ENCODE measurements at places on chromosomes 6 and 20.

DNA sequence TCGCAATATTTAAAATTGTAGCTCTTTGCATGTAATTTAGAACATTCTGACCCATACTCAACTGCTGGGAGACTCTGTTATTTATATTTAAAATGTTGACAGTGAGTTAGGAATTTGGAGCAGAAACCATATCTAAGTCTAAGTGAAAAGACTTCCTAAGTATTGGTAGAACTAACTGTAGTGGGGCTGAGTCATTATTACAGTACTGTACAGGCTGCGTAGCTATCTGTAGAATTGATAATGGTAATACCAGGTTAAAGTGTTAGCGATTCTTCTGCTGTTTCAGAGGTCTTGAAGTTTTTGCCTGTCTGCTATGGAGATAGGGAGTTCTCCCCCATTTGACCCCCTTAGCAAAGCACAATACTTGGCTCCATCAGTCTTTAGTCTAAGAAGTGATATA lies 3.6 kb downstream of the TOP1 start:
- DNase-seq = no peak

DNA sequence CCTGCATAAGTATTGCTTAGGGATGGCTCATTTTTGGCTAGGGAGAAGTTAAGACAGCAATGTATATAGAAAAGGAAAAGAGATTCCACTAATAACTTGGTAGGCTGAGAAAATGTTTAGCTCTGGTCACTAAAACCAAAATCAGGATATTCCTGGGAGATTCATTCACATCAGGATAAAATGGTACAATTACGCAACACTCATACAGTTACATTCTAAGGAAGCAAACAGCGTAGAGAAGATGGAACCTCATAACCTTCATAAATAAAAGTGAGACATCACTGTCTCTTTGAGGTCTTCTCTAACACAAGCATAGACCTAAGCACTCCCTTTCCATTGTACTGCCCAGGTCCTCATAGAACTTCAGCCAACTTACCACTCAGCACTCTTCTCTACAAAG lies 295.7 kb upstream of the RUNX2 start:
- no peak for DNase-seq

- no peak for DNase-seq
Measured at GRCh38 chr6:44021589-44022295, 105.5 kb downstream of the MRPL14 start.

GRCh38 chr20:63363013-63363957 lies 2.1 kb upstream of the CHRNA4 start:
- DNase-seq = no peak

GRCh38 chr6:10422737-10423034 lies 7.8 kb upstream of the TFAP2A start:
- no peak for DNase-seq

DNA sequence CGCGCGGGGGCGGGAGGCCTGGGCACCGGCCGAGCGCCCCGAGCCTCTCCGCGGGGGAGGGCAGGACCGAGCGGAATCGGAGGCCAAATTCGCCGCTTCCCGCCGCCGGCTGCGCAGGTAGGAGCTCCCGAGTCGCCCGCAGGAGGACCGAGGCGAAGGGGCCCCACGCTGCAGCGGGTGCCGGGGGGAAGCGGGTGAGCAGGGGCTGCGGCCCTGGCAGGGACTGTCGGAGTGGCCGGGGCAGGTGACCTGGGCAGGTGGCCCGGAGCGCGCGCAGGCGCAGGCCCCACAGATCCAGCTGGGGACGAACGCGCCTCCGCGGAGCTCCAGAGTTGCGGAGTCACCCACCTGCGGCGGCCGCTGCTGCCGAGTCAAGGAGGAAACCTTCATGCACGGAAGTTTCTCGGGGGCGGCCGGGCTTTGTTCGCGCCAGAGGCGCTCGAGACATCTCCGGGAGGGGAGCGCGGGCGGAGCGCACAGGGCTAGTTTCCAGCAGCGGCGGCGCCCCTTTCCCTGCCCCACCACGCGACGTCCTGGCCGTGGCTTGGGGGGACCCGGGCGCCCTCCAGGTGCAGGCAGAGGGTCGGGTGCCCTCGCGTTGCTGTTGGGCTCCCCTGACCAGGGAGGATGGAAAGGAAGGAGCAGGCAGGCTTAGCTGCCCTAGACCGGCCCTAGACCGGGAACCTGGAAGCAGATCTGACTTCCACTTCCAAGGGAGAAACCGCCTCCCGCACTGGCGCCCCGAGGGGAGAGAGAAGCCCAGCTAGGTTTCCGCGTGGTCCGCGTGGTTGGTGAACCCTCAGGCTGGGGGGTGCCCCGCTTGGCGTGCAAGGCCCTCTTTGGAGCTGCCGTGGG lies 590 bp downstream of the SLCO4A1 start:
- DNase-seq = peak; percentile 33

DNA sequence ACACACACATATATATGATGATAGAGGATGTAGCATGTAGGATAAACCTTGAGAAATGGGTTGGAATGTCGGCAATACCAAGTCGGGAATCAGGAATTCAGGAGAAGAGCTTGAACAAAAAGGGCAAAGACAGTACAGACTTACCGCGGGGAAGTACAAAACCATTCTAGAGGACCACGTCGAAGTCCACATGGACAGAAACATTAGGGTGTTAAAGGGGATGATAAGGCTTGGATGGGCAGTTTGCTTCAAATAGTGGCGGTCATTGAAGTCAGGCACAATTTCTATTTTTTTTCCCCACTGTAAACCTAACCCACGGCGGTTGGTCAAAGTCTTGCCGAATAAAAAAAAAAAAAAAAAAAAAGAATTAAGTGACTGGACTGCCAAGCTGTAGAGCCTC lies 766 bp upstream of the NUS1 start:
- DNase-seq = no peak

DNA sequence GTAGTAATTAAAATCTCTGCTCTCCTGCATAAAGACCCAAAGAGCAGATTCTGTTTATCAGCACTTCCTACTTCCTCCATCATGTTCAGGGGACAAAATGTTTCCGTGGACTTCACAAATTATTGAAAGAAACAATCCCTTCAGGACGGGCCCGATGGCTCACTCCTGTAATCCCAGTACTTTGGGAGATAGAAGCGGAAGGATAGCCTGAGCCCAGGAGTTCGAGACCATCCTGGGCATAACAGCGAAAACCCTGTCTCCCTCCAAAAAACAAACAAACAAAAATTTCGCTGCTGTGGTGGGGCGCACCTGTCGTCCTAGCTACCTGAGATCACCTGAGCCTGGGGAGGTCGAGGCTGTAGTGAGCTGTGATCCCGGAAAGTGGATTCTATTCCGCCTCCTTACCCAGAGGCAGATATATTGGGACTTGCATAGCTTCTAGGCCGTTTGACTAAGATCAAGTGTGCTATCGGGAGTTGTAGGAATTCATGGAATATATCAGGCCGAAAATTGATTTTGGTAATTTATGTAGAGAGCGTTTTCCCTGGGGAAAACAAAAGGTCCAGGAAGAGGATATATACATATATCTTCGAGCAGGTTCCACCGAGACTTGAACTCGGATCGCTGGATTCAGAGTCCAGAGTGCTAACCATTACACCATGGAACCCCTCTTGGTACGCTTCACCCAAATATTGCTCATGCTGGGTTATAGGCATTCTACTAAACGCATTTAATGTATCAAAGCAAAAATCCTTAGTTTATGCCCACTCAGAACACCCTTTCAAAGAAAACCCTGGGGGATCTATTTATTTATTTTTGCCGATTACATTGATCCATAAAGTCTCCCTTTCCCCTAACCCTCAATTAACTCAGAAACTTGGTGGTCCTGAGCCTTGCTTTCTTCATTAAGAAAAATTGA lies 74.5 kb upstream of the ZNF184 start:
- no peak for DNase-seq

DNA sequence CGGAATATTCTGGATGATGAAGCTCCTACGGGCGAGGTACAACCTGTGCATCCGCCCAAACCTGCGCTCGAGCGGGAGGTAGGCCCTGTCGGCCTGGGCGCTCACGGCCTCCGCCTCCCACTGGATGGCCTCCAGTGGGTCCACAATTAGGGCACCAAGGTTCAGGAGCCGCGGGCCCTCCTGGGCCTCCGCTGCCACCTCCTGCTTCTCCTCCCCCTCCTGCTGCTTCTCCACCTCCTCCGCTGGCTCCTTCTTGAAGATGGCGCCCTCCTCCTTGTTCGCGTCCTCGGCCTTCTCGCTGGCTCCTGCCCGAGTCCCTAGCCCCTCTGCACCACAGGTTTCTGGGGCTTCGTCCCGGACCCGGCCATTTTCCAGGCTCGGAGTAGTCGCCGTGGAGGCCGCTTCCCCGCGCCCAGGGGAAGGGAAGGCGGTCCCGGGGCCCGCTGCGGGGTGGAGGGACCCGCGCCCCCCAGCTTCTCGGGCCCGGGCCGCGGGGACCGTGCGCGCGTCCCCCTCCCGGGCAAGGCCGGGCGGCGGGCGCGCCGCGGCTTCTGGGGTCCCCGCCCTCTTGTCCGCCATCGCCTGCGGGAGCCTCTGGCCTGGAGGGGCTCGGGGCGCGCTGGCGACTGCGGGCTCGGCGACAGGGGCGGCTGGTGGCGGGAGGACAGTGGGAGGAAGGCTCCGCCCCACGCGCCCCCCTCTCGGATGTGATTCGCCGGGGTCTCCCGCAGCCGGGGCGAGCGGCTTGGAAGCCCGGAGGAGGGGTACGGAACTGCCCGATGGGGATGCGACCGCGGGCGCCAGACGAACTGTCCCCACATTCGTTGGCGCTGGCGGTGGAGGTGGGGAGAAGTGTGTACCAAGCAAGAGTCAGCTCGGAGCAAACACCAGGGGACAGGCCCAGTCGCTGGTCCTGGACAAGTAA lies 17.6 kb downstream of the PLAGL2 start:
- peak; percentile 29 for DNase-seq

DNA sequence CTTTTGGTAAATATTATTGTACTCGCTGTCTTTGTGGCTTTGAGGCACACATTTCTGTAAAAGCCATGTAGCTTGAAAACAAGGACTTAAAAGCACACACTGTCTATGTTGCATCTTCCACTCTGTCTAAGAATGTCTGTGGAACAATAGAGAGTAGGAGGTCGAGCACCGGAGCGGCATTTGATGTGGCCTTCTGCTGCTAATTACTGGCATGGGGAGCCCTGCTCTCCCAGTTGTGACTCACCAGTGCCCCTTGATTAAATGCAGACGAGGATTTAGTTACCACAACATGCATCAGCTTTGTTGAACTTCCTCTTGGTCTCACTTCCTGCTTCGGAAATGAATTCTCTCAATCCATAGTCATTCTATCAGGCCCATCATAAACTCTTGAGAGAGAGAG lies 680.7 kb upstream of the SLC35B3 start:
- DNase-seq = no peak

- DNase-seq = no peak
Measured at GRCh38 chr6:151747896-151748295, 59.6 kb upstream of the ESR1 start.

GRCh38 chr20:19621072-19621471 lies 137.0 kb upstream of the RIN2 start:
- DNase-seq = no peak

- no peak for DNase-seq
Measured at GRCh38 chr6:169677096-169677495, 24.7 kb downstream of the WDR27 start.

DNA sequence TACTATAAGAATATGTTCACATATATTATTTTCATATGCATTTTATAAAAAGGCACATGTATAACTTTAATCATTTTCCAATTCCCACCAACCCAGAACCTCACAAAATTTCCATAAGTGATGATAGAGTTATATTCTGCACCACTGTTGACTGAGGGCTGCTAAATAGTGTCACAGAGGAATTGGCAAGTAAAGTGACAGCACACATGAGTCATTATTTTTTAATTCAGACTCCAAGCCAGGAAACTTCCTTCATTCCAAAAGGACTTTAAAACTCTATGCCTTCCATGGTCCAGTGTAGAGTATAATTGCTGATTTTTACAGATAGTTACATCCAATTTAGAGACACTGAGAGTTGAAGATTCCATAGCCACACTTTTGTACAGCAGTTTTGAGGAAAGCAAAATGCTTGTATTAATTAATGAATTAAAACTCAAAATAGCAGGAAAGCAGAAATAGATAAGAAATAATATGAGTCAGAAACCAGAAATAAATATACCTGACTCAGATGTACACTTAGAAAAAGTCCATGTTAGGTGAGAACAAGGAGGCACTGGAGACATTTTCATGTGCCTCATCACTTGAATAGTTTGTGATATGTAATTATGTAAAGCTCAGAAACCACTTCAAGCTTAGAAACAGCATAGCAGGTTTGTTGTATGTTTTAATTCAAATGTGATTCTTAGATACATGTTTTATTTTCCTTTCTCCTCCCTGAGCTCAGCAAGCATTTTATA lies 425.2 kb upstream of the OPRM1 start:
- DNase-seq = no peak

GRCh38 chr6:112054555-112055190 lies 769 bp downstream of the CCN6 start:
- DNase-seq = no peak

DNA sequence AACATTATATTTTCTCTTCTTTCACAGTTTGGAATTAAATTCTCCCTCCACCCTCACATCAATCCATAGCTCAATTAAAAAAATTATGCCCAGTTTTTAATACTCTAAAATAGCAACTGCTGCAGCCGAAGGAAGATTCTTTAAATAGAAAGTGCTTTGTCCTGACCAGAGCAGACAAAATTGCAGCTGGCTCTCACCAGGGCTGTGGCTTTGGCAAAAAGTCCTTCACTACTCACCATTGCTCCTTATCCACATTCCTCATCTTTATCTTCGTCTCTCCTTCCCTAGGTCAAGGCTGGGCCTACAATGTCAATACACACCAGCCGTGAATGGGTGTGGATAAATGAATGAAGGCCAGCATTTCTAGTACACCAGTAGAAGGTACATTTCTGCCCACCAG lies 107.9 kb upstream of the VGLL2 start:
- DNase-seq = no peak

GRCh38 chr6:103079867-103080266 lies 1686.4 kb downstream of the GRIK2 start:
- no peak for DNase-seq

- DNase-seq = no peak
Measured at GRCh38 chr6:31614075-31614619, 887 bp upstream of the AIF1 start.

DNA sequence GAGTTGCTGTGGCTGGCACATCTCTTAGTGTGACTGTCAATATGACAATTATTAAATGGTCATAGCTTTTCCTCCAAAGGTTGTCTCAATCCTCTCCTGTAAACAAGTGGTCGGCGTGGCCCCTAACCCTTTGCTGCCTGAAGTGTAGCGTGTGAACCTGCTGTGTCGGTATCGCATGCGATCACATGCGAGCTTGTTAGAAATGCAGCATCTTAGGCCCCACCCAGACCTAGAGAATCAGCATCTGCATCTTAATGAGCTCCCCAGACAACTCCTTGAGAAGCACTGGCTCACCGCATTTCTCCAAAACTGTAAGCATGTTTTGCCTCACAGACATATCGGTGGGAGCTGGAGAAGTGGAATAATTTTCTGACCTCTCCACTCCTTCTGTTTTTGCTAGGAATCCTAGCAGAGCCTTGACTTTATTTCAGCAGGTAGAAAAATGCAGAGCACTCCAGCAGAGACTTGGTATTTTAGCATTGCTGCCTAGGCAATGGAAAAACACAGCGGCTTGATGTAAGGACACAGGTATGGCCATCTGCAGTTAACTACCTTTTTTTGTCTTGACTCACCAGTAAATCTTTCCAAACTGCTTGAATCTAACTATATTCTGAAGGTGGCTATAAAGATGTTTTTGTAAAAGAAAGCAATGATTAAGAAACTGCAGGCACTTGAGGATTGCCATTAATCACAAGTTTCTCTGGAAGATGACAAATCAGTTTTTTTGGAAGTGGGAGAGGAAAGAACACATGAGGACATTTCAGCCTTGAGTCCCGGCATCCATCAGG lies 67.6 kb downstream of the PSMG4 start:
- DNase-seq = no peak

GRCh38 chr6:88890860-88891845 lies 72.3 kb downstream of the RNGTT start:
- DNase-seq = no peak

GRCh38 chr6:51778666-51779065 lies 308.7 kb downstream of the PKHD1 start:
- no peak for DNase-seq

All from CD4-positive, alpha-beta T cell treated with Interleukin-15 for 4 hours (primary cell).